Activated CD8-positive, alpha-beta memory T cell treated with anti-CD3 and anti-CD28 coated beads for 24 hours (primary cell): ENCODE measurements at places on chromosomes 7 and 10.
A peak's percentile ranks its signal among the peaks of the same experiment; 100 is the strongest.

DNA sequence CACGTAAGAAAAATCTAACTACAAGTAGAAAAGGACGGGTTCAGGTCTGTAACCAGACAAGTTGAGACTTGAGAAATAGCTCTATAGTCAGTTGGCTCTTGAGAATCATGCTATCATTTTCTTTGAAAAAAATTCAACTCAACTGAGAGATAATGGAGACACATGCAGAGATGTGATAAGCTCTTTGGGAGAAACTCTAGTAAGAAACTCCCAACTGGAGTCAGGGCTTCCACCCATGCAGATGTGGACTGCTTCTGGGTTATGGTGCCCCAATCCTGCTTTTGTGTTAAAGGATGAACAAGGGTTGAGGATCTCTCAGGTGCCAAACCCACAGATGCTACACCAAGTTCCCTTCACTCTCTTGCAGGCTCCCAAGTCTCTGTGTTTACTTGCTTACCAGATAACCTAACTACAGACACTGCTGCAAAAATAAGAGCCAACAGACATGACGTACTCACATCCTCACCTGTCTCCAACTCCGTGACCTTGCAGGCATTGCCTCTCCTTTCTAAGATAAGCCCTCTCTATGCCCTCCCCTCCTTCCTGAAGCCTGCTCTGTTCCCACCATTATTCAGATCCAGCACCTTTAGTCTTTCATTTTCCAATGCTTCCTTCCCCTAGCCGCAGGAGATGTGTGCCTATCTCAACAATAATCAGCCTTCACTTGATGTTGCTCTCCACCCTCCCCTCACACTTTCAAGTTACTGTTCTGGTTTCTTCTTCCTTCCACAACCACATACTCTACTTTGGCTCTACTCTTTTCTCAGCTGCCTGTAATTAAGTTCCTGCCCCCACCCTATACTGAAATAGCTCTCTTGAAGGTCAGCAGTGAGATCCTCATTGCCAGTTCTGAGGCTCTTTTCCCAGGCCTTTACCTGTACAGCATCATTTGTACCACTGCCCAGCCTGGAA lies 130.0 kb downstream of the ICA1 start:
- no peak for DNase-seq

GRCh38 chr7:149420006-149420405 lies 40.9 kb downstream of the ZNF777 start:
- no peak for DNase-seq

- DNase-seq: no peak
Observed at GRCh38 chr10:26952094-26952493, 91.3 kb upstream of the ABI1 start.

GRCh38 chr7:120254845-120255244 lies 18.1 kb upstream of the KCND2 start:
- DNase-seq: no peak

GRCh38 chr10:45424668-45425404 lies 50.8 kb downstream of the ALOX5 start:
- no peak for DNase-seq

GRCh38 chr7:2192831-2193534 lies 39.8 kb downstream of the MAD1L1 start:
- DNase-seq: no peak

DNA sequence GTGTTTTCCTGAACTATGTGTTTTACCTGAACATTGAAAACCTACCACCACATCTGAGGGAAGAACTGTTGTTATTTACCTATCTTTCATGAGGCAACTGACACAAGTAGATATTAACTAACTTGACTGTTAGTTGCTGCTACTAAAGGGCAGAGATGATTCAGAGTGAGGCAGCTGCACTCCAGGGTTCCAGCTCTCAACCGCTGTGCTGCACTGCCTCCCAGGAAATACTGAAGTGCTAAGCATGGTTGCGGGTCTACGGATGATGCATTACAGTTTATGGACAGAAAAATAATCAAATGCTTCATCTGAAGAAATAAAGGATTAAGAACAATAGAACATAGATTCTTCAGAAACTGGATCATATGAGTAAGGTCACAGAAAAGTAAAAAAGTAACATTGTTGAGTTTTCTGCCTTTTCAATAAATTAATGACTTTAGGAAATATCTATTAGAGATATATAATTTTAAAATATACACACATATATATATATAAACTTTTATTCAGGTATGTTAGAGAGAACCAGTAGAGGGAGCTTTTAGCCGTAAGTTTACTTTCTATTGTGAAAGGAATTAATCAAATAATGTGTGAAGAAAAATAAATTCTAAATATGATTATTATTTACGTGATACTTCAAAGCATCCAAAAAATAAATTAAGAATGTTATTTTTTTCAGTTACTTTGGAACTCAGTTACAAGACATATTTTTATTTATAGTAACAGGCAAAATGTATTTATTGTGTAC lies 620.0 kb downstream of the CNTNAP2 start:
- no peak for DNase-seq

DNA sequence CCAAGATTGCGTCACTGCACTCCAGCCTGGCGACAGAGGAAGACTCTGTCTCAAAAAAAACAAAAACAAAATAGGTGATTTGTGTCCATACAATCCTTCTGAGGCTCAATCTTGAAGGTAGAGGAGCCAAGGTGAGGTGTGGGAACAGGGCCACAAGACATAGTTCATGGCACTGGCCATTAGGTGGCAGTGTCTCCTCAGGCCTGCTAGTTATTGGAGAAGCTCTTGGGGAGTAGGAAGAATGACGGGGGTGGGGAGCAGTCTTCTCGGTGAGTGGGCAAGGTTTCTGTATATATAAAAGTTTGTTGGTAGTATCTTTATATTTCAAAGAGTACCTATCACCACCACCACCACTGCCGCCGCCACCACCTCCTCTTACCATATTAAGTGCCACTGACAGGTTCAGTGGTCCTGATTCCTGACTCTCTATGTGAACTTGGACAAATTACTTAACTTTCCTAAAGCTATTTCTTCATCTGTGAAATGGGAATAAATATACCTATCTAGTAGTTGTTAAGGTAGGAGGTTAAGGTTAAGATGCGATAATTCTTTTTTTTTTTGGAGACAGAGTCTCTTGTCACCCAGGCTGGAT lies 24.0 kb downstream of the CCSER2 start:
- peak; percentile 78 for DNase-seq

GRCh38 chr7:158710651-158711102 lies 6.1 kb upstream of the NCAPG2 start:
- no peak for DNase-seq

GRCh38 chr7:42162560-42163325 lies 74.3 kb downstream of the GLI3 start:
- no peak for DNase-seq

DNA sequence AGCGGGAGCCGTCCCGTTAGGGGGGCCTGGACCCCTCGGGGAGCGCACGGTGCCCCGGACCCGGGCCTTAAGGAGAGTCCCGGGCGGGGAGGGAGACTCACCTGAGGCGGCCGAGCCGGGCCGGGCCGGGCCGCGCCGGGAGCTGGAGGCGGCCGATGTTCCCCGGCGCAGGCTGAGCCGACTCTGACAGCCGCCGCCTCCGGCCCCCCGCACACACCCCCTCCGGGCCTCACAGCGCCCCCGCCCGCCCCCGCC lies at the start of gene ACHE:
TSS of gene ACHE (minus strand) at position 188 of the 255 bp plus-strand sequence. CDS start 1,656 bp downstream, outside the sequence.
- DNase-seq: no peak

- no peak for DNase-seq
Observed at GRCh38 chr7:132991615-132992587, 90.0 kb downstream of the CHCHD3 start.

DNA sequence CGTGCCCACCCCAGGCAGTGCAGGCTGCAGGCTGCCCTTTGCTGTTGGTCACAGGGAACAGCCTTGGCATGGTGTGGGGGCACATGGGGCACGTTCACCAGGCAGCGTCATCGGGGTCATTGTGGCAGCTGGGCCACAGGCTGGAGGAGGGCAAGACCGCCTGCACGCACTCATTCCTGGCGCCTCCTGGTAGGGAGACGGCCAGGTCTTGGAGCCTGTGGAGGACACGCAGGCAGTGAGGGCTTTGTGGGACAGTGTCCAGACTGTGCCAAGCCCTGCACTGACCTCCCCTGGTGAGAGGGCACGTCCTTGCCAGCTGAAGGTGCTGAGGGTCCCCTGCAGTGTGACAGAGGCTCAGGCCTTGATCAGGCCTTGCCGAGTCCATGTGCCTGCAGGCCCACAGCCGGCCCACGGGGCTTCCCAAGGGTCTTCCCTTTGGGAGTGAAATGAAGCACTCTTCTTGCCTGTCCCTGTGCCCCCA lies 76.4 kb downstream of the NKX6-2 start:
- DNase-seq: no peak

- DNase-seq: no peak
Observed at GRCh38 chr10:98433881-98434732, 12.6 kb downstream of the HPS1 start.

GRCh38 chr7:141359262-141359661 lies 191.9 kb upstream of the AGK start:
- no peak for DNase-seq

DNA sequence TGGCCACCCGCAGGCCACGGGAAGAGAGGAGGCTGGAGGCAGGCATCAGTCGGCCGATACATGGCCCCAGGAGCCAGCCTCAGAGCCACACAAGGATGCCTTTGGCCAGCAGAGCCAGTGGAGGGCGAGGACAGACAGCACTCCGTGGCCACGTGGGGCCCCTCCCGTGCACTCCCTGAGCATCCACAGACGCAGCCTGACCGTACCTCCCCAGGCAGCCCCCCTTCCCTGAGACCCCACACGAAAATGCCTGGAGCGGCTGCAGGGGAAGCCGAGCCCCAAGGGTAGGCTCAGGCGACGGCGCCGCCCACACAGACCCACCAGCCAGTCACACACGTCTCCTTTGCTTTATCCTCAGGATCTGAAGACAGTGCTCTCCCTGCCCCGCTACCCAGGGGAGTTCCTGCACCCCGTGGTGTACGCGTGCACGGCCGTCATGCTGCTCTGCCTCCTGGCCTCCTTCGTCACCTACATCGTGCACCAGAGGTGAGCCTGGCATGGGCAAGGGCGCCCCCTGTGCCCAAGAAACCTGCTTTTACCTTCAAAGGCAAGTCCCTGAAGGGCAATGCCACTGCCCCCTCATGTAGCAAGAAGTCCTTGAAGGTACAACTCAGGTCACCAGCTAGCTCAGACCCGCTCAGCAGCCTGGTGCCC lies 9.0 kb downstream of the ADGRA1 start:
- no peak for DNase-seq

DNA sequence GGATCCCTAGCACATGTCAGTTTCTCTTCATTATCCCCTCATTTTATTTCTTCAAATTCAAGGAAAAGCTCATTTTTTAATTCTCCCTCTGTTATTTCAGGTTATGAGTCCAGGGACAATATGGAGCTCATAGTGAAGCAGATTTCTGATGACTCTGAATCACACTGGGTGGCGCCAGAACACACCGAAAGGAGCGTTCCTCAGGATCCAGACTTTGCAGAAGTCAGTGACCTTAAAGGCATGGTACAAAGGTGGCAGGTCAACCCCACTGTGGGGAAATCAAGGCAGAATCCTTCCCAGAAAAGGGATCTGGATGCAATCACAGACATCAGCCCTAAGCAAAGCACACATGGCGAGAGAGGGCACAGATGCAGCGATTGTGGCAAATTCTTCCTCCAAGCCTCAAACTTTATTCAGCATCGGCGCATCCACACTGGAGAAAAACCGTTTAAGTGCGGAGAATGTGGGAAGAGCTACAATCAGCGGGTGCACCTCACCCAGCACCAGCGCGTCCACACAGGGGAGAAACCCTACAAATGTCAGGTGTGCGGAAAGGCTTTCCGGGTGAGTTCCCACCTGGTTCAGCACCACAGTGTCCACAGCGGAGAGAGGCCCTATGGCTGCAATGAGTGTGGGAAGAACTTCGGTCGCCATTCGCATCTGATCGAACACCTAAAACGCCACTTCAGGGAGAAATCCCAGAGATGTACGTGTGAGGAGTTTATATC lies 21.4 kb downstream of the ZKSCAN5 start:
- no peak for DNase-seq

- no peak for DNase-seq
Observed at GRCh38 chr10:20147684-20148083, 331.5 kb downstream of the PLXDC2 start.

- no peak for DNase-seq
Observed at GRCh38 chr7:135291809-135292253, 58.2 kb downstream of the STRA8 start.

DNA sequence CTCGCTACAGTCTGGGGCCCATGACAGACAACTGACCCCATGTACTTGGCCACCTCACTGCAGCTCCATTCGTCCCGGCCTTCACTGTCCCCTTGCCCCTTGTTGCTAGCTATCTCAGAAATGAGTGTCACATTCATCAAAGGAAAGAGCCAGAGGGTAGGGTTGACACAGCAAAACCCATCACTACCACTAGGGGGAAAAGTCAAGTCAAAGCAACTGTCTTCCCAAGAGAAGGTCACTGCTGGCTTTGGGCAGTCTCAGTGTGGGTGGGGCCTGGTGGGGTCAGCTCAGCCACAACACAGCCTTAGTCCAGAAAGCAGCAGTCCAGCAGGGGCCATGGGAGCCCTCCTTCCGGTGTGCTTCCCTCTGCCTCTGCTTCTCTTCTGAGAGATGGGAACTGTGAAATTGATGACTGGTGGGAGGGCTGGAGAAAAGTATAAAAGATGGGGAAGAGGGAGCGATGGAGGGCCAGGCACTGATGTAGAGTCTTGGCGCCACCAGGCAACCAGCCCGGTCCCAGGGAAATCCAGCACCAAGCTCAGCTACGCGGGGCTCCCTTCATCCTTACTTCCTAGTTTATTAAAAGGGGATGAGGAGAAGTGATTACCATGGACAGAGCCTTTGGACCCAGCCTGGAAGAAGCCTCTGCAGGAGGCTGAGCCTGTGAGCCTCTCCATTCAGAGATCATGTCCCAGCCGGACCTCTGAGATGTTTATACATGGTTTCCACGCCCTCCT lies 58.0 kb downstream of the PLXNA4 start:
- no peak for DNase-seq
